Psoas muscle (tissue), 8 donors: ENCODE measurements at places on chromosomes 6 and 20. TPM values are rescaled to one million over a fixed set of nuclear protein-coding genes. Genes with fewer than 3 reads are reported as not detected.

SNPH gene
- 2.7 TPM for total RNA-seq

DNA sequence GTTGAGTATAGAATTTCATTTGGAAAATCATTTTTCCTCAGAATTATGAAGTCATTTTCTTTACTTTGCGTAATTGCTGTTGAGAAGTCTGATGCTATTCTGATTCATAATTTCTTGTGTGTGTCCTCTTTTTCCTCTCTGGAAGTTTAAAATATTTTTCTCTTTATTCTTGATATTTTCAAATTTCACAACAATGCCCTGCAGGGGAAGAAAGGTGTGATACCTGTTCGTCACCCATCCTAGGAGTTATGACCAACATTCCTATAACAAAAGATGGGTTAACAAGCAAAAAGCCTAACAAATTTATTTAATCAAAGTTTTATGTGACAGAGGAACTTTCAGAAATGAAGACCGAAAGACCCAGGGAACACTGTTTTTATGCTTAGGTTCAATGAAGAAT, 171.5 kb upstream of the AKIRIN2 start:
- no peak for DNase-seq

GRCh38 chr20:47411161-47411560, 54.7 kb upstream of the ZMYND8 start:
- DNase-seq: peak; percentile 64

OPRM1 gene
- total RNA-seq: not detected

DNA sequence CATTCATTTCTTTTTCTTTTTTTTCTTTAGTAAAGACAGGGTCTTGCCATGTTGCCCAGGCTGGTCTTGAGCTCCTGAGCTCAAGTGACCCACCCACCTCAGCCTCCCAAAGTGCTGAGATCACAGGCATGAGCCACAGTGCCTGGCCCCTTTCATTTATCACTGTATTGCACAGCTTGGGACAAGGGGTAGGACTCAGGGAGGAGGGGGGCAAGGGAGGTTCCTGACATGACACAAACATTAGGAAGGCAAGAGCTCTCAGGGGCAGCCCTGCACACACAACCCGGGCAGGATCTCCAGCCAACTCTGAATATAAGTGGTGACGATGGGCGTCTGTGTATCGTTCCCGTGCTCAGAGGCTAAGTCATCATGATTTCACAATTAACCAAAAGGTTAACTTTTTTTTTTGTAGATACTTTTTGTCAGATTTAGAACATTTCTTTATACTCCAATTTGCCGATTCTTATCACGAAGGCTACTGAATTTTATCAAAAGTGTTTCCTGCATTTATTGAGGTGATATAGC, 19.9 kb downstream of the SLC2A4RG start:
- peak; percentile 27 for DNase-seq

GTSF1L gene
- not detected for total RNA-seq

- DNase-seq: no peak
Measured at GRCh38 chr20:3158968-3159431, 665 bp downstream of the FASTKD5 start.
